Hematopoietic multipotent progenitor cell treated with erythropoietin and hydrocortisone succinate and interleukin-3 and kit ligand, for 4 days (in vitro differentiated cells): ENCODE measurements at places on chromosomes 3 and 15.
A peak's percentile ranks its signal among the peaks of the same experiment; 100 is the strongest.

- peak; percentile 72 for DNase-seq
Measured at GRCh38 chr3:10164546-10165393, at the start of gene IRAK2. Gene IRAK2, plus strand, starts transcription at chr3:10164919. Its CDS starts 36 bp downstream, at chr3:10164955.

DNA sequence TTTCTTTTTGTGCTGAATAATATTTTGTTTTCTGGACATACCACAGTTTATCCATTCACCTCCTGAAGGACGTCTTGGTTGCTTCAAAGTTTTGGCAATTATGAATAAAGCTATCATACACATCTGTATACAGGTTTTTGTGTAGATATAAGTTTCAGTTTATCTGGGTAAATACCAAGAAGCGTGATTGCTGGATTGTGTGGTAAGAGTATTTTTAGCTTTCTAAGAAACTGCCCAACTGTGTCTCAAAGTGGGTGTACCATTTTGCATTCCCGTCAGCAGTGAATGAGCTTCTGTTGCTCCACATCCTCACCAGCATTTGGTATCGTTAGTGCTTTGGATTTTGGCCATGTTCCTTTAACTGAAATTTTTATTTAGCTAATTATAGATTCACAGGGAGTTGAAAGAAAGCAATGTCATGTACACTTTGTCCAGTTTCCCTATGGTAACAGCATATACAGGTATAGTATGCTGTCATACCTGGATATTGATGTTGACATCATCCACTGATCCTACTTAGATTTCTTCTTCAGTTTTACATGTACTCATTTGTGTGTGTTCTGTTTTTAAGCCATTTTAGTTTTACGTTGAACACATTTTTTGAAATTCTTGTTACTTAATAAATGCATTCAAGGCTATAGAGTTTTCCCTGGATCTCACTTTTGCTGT, 11.9 kb downstream of the ARID3B start:
- peak; percentile 56 for DNase-seq

- DNase-seq, result no peak
Measured at GRCh38 chr15:41799488-41799805, 25.2 kb downstream of the MAPKBP1 start.

DNA sequence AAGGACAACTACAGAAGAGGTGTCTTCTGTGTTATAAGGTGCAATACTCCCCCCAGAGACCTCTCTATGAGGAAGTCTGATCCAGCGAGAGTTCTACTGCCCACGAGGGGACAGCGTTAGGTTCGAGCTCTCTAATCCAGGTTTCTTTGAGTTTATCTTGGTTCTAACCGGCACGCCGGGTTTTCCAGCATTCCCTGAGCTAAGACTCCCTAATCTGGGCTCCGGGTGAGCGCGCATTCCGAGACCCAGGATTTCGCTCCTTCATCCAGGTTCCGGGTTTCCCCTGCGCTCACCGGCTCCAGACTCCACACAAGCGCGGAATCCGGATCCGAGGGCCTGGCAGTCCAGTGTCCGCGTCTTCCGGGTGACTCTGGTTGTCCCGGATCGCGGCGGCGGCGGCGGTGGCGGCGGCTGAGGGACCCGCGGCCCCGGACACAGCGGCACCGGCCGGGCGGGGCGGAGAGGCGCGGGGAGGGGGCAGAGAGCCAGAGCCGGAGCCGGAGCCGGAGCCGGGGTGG, at the start of gene ZNF609:
ZNF609 (plus strand) TSS at position 373 of the 518 bp plus-strand sequence. CDS start 38,842 bp downstream, outside the sequence.
- DNase-seq, result peak; percentile 94

- DNase-seq, result peak; percentile 96
Measured at GRCh38 chr15:31435261-31435911, 108.8 kb downstream of the KLF13 start.

DNA sequence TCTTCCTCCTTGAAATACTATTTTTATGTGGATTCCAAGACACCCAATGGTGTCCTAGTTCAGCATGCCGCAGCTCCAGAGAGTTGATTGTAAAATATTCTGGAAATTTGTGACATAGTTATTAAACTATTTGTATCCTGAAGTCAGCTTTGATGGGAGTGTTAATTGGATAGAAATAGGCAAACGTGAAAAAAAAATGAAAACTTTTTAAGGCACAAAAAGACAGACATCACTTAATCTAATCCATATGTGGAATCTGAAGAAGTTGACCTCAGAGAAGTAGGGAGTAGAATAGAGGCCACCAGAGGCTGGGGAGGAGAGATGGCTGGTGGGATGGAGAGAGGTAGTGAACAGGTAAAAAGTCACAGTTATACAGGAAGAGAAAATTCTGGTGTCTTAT, 704.2 kb downstream of the ROBO1 start:
- no peak for DNase-seq

DNA sequence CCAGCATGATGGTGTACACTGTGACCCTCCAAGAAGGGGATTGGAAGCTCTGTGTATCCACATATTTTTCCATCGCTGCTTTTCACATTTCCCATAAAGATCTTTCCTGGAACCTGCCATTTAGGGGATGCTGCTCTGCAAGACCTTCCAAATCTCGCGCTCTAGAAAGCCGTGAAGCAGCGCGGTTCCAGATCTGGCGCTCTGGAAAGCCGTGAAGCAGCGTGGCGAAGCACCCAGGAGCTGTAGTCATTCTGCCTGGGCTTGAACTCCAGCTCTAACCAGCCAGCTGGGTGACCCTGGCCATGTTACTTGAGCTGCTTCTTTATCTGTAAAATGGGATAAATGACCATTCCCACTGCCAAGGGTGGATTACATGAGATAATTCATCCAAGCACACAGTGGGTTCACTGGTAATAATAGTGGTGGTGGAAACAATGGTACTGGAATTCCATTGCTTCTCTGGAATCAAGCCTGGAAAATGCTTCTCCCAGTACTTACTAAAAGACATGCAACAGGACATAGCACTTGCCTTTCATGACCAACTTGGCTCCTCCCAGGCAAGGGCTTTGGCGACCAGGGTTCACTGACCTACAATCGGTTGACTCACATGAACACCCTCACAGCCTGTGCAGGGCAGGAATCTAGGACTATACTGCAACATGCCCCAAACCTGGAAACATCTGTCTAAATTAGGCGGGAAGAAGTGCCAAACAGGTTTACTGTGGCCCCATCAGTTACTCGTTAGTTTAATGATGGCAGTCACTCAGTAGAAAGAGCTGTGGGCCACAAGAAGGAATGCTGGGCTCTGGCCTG, 70.7 kb downstream of the XXYLT1 start:
- no peak for DNase-seq

DNA sequence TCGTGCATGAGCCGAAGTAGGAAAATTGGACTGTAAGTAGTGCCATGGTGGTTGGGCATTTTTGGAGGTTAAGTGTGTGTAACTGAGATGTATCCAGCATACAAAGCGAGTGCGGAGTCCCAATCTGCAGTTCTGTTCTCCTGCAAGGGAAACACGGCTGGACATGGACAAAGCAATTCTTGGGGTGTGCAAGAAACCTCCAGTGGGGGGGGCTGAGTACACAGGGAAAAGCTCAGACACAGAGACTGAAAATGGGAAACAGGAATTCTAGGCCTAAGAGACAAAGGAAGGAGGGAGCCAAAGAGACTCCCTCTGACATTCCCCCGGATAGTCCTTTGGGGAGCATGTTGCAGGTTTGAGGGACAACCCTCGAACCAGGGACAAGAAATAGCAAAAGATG, 83.2 kb upstream of the PLSCR4 start:
- no peak for DNase-seq

DNA sequence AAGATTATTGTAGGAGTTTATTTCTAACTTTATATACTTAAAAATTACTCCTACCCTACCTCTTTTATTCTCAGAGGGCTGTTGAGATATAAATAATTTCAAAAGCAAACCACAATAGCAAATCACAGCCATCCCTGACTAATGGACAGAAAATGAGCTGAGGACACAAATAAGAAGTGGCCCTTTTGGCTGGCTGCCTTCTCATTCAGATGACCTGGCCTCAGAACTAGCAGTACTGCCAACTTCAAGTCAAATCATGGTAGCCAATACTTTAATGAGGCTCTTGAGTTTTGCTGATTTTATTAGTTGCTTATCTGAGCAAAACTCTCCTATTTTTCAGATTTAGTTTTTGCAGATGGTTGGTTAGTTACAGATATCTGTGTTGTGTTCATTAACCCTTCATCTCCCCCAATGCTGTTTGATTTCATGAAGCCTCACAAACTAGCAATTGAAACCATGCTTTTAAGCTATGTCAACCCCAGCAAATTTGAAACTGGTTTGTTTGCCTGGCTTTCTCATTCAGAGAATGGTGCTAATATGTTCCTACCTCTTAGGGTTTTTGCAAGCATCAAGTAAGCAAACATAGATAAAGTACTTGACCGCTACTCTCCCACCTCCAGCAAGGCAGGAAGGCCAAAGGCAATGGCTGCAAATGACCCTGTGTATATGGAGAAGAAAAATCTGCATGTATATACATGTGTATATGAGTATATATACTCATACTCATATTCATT, 73.4 kb upstream of the HACD2 start:
- DNase-seq, result no peak

DNA sequence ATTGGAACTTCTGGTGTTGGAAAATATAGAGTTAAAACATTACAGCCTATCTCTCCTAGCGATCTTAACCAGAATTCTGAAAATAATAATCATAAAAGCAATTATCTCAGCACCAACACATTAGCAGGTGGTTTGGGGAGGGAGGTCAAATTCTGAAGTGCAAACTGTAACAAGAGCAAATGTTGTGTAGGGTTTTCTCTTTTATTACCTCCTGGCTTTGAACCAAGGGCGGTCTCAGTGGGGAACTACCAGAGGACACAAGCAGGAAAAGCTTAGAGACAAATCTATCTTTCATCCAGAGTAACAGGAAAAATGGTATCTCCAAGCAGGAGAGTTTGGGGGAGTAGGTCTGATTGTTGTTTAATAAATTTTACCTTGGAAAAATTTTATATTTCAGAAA, 5.5 kb upstream of the ARRDC4 start:
- no peak for DNase-seq

DNA sequence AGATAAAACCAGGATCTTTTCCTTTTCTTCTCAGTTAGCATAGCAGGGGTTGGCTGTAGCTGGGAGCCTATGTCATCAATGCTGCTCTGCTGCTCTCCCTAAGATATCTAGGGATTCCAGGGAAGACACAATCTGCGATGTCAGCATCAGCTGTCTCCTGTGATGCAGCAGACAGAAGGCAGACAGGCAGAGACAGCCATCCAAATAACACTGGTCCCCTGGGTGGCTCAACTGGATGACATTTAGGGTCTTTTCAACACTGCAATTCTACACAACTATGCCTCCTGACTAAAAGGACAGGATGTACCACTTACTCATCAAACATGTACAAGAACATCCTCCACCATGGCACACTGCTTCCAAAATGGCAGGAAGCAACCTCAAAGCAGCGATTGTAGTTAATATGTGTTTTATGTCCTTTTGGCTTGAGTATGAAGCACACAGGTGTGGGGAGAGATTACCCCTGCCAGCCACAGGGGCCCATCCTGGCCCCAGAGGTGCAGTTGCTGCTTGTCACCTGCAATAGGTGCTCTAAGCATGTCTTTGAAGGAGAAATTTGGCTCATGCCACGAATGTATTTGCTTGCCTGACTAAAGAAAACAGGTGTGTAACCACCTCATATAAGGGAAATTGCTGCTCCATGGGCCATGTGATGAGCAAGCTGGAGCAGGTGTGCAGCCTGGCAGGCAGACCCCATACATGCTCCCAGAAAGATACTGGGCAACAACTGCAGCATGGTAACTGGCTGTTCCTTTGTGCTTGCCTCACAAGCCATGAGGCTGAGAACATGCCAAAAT, 357.8 kb downstream of the VPS13C start:
- DNase-seq, result no peak

GRCh38 chr3:196547067-196547466, 21.3 kb downstream of the WDR53 start:
- DNase-seq, result no peak

DNA sequence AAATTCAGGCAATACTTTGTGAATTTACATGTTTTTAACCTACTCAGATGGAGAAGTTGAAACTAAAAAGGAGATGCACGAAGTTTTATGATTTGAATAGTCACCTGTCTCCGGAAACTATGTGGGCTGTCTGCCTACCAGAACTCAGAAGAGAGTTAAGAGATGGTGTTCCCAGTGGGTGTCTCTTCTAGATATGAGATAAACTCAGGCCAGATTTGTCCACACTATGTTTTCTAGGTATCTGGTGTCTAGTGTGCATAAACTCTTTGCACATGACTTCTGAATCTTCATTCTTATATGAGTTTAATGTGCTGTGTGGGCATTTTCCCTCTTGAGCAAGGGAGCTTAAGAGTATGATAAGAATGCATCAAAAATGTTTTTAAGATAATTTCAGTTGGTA, 222.8 kb downstream of the FOXP1 start:
- no peak for DNase-seq

DNA sequence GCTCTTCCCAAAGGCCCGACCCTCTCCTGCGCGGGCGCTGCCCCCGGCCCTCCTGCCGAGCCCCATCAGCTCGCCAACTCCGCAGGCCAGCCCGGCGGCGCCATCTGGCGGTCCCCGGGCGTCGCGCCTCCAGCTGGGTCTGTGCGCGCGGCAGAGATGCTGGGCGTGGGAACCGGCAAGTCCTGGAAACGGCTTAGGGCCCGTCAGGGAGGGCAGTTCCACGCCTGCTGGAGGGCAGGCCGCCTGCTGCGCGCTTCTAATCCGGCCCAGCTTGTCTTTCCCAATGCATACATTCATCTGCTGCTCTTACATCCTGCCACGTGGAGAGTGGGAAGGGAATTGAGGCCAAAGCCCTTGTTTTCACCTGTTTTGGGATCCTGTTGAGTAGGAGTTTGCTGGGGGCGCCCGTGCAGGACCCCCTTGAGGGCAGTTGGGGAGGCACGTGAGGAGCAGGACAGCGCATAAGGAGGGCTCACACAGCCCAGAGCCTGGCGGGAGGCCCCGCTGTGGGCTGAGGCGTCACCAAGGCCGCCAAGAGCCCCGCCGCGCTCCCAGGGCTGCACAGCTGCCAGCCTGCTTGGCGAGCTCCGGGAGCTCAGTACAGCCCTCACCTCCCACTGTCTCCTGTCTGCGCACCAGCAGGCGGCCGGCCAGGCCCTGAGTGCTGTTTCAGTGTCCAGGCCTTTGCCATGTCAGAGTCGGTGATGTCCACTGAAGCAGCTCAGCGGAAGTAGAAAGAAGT, 165.6 kb downstream of the NSMCE3 start:
- DNase-seq, result peak; percentile 86

DNA sequence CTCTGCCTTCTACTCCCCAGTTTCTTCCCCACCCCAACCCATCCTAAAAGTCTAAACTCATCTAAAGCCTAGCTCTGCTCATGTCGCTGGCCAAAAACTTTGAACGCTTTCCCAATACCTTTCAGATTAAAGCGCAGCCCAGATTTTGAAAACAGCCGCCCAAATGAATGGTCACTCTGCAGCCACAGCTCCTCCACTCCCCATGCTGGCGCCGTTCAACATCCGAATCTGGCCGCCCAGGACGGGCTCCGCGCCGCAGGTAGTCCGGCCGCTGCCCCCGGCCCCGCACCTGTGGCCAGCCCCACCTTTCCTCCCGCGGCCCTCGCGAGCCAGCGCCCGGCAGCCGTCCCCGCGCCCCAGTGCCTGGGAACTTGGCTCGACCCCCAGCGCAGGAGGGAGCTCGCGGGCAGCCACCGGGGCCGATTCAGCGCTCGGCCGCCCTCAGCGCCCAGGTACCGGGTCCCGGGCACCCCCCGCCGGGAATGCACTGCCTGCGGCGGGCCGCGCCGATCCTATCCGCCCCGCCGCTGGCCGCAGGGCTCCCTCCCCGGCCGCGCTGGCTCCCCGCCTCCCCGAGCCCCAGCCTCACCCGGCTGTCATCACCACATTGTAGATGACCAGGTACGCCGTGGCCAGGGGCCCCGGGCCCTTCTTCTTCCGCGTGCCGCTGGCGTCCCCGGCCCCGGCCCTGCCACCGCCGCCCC, 417 bp downstream of the HACD2 start:
- DNase-seq, result no peak

- no peak for DNase-seq
Measured at GRCh38 chr15:34851007-34851406, 55.7 kb upstream of the ACTC1 start.

GRCh38 chr3:106261396-106261795, 392.6 kb upstream of the CBLB start:
- no peak for DNase-seq
